ENCODE measurements at places on chromosomes 16 and 17. TPM values are rescaled to one million over a fixed set of nuclear protein-coding genes. Genes with fewer than 3 reads are reported as not detected.
A peak's percentile ranks its signal among the peaks of the same experiment; 100 is the strongest.

Gene KRT13
- polyA plus RNA-seq: 11.9 TPM

Gene CRHR1
- polyA plus RNA-seq: not detected

Gene REXO5
- 2.5 TPM for polyA plus RNA-seq

Gene SPNS3
- 0.84 TPM for polyA plus RNA-seq

- DNase-seq: no peak
- H3K36me3 ChIP-seq: peaks cover 5% of the 10 kb centered on the region
- H3K27ac ChIP-seq: no peak overlapping the region
Measured at GRCh38 chr17:82090549-82091263, 7.3 kb downstream of the FASN start.

DNA sequence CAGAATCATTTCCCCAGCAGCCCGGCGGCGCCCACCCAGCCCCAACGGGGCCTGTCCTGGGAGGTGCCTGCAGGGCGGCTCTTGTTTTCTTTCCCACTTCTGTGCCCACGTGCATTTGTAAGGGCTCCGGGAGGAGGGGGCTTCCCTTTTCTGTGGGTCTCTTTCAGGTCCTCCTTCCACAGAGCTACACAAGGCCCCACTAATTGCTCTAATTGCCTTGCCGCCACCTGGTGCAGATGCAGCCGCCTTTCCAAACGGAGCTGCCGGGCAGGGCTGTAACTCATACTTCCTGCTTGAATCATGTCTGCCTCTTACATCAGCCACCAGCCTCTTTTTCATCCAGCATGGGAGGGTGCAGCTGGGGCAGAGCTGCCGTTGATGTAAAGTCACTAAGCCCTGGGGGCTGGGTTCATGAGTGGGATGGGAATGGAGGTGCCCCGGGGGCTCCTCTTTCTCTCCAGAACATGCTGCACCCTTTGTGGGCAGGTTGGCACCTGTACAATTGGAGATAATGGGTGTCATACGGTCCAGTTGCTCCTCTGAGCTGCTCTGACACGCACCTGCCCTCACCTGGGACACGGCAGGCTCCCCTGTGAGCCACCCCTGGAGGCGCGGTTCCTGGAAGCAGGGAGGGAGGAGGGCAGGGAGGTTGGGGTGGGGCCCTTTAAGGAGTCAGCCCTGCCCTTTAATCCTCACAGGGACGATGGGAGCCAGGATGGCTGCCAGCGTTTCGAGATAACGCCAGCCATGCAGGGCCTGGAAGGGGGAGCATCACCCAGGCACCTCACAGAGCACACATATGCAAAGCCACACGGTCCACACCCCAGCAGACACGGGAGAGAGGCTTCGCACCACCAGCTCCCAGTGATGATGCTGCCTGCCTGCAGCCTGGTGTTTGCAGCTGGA, 41.1 kb upstream of the KLHDC4 start:
- peak; percentile 80 for DNase-seq
- H3K27me3 ChIP-seq: no peaks in the 10 kb centered on the region
- H3K27ac ChIP-seq: peak overlapping the region; percentile 44
- H3K4me1 ChIP-seq: peaks cover 11% of the 10 kb centered on the region

DNA sequence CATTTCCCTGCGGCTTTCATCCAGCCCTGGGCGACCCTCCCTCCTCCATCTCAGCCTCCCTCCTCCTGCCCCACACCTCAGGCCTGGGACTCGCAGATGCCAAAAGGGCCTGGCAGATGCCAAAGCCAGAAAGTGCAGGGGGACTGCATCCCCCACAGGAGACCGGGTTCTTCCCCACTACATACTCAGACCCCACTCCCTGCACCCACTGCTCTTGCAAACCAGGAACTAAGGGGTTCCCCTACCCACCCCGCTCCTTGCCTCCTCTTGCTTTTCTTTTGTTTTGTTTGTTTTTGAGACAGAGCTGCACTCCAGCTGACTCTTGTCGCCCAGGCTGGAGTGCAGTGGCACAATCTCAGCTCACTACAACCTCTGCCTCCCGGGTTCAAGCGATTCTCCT, 3.2 kb downstream of the HS3ST6 start:
- H3K27ac ChIP-seq: no peak overlapping the region
- no peak for DNase-seq
- no peak overlapping the region for H3K4me3 ChIP-seq
- H3K27me3 ChIP-seq: peaks cover 9% of the 10 kb centered on the region
- H3K36me3 ChIP-seq: no peaks in the 10 kb centered on the region

DNA sequence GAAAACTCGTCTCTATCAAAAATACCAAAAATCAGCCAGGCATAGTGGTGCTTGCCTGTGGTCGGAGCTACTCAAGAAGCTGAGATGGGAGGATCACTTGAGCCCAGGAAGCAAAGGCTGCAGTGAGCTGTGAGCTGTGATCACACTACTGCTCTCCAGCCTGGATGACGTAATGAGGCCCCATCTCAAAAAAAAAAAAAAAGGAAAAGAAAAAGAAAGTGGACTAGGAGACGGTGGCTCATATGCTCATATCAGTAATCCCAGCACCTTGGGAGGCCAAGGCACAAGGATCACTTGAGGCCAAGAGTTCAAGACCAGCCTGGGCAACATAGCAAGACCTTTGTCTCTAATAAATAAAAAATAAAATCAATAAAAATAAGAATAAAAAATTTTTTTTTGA, 8.8 kb upstream of the SUMO2 start:
- H3K4me3 ChIP-seq: no peak overlapping the region
- no peak overlapping the region for H3K27ac ChIP-seq
- H3K27me3 ChIP-seq: no peaks in the 10 kb centered on the region
- no peaks in the 10 kb centered on the region for H3K4me1 ChIP-seq
